ENCODE measurements at places on chromosomes 12 and 14.

- DNase-seq, result no peak
Measured at GRCh38 chr12:58372298-58372697, 430.9 kb downstream of the ATP23 start.

DNA sequence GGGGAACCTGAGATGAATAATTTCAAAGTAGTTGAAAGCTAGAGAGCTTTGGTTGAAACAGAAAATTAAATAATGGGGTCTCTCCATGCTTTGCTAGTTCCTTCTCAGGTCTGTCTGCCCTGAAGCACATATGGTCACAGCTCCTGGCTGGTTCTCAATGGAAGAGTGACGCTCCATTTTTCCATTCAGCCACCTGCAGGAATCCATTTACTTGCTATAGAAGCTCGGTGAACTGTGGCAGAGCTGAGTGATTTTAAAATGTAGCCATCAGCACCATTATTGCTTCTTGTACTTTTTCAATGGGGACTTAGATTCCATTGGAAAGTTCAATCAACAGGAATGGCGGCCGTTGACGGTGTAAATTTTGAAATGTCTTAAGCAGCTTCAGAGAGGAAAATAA is 525.2 kb downstream of the GLT1D1 start:
- DNase-seq, result no peak

GRCh38 chr12:32754111-32754510 is 1.6 kb downstream of the YARS2 start:
- DNase-seq, result no peak

DNA sequence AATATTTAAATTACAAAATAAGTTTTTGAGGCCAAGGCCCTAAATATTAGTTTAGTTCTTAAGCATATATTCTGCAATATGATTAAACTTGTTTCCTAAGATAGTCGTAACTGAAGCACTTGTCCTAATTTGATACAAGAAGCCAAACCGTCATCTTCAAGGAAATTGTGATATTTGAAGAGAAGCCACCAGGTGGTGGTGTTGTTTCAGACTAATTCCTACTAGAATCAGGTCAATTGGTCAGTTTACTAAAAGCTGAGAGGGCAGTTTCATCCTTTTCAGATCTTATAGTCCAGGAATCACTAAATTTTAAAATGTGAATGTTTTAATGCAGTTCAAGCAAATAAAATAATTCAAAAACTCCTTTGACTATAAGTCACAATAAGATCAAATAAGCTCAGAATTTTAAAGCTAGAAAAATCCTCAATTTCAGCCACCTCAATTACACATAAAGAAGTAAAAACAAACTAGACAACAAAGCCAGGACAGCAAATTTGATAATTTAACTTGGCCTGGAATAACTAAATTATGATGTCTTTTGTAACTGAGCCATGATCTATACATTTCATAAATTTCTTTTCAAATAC is 7.1 kb upstream of the ARL1 start:
- no peak for DNase-seq

DNA sequence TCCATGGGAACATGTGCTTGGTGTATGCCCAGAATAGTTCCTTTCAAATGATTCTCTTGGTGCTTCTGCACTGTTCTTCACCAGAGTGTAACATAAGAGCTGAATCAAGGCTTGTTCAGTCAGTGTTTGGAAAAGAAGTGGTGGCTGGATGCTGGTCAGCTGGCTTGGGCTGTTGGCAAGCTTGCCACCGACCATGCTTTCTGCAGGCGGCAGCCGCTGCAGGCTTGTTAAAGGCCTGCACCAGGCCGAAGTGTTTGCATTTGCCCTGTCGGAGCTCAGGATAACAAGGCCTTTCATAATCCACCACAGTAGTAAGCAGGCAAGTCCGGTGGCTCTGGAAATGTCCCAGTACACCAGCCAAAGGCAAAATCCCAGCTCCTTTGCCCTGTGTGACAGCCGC is 26.9 kb downstream of the DAAM1 start:
- no peak for DNase-seq

GRCh38 chr14:99687284-99688209 is 3.4 kb downstream of the CYP46A1 start:
- no peak for DNase-seq

GRCh38 chr14:74756326-74756725 is 6.8 kb upstream of the YLPM1 start:
- DNase-seq, result no peak

GRCh38 chr12:69501154-69501895 is 31.1 kb downstream of the FRS2 start:
- DNase-seq, result no peak

GRCh38 chr14:67358924-67359774 is 455 bp downstream of the ATP6V1D start:
- DNase-seq, result no peak

- DNase-seq, result peak; percentile 59
Measured at GRCh38 chr14:24673534-24674203, 39.7 kb upstream of the GZMB start.

DNA sequence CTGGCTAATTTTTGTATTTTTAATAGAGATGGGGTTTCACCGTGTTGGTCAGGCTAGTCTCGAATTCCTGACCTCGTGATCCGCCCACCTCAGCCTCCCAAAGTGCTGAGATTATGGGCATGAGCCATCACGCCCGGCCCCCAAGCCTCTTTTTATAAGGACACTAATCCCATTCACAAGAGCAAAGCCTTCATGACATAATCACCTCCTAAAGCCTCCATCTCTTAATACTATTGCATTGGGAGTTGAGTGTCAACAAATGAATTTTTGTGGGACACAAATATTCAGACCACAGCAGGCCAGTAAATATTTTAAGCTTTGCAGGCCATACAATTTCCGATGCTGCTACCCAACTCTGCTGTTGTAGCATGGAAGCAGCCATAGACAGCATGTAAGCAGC is 10.9 kb downstream of the RNF212B start:
- no peak for DNase-seq

GRCh38 chr12:106094304-106094703 is 44.5 kb downstream of the NUAK1 start:
- no peak for DNase-seq

- DNase-seq, result no peak
Measured at GRCh38 chr12:22366181-22366580, 31.7 kb upstream of the ST8SIA1 start.

- no peak for DNase-seq
Measured at GRCh38 chr14:64990296-64990695, 3.6 kb downstream of the FNTB start.

- DNase-seq, result no peak
Measured at GRCh38 chr12:85866986-85867776, 6.9 kb upstream of the NTS start.

DNA sequence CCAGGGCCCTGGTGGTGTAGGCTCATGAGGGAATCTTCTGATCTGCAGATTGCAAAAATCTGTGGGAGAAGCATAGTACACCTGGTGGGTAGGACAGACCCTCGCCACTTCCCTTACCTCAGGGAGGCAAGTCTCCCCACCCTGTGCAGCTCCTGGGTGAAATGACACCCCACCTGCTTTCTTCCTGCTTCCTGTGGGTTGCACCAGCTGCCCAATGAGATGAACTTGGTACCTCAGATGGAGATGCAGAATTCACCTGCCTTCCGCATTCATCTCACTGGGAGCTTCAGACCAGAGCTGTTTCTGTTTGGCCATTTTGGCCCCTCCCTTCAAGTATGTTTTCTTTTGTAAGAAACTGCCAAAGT is 4.7 kb downstream of the CLEC2D start:
- no peak for DNase-seq

DNA sequence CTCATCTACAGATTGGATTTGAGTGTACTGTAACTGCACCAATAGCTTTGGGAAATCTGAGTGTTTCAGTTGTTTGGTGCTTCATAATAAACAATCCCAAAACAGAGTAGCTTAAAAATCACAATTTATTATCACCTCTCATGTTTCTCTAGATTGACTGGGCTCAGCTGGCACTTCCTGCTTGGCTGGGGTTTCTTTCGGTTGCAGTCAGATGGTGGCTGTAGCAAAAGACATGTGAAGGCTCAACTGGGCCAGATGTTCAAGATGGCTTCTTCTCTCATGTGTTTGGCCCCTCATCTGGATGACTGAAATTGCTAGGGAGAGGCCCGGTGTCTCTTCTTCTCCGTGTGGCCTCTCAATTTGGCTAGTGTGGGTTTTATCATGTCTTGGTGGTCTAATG is 12.1 kb upstream of the BMP4 start:
- no peak for DNase-seq

DNA sequence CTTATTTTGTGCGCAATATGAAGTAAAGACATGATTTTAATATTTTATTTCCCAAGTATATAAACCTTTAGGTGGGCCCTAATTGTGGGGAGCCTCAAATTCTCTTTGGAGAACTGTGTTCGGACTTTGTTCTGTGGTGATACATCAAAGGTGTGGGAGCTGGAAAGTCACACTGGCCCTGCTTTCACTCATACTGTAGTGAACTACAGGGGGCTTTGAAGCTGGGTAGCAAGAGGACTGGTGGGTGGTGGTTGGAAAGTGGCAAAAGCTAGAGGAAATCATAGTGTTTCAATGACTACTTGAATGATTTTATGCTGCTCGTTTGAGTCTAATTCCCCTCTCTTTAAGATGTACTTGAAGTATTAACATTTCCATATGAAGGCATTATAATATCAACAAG is 13.2 kb downstream of the TTC6 start:
- DNase-seq, result no peak

DNA sequence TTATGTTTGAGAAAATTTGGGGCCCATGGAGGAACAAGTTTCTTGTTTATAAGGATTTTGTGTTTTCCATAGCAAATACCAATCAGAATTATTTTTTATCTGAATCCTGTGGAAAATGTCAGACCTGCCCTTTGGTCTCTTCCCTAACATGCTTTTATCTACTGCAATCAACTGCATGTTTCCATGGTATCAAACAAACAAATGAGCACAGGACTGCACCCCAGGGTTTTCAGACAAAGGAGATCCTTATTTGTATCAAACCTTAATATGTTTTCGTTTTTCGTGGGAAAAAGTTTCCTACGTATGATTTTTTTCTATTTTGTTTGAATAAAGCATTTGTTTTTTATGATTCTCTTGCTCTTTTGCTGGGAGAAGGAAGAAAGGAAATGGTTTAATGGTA is 91.1 kb downstream of the GPR135 start:
- no peak for DNase-seq

DNA sequence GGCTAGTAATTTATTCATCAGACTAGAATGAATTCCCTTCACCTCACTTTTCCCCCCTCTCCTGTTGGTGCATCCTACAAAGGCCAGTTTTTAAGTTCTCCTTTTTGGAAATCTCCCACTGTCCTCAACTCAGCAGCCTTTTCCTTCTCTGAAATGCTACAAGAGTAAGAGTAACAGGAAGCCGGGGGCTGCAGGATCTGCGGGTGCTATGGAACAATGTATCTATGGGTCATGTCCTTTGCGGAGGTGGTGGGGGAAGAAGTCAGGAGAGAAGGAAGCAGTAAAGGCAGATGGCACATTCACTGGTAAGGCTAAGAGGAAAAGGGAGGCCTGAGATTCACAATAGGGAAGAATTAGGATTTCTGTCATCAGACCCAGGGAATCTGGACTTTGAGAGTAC is 22.2 kb upstream of the TESC start:
- DNase-seq, result no peak

- DNase-seq, result no peak
Measured at GRCh38 chr12:6644257-6644596, 3.0 kb downstream of the ACRBP start.

DNA sequence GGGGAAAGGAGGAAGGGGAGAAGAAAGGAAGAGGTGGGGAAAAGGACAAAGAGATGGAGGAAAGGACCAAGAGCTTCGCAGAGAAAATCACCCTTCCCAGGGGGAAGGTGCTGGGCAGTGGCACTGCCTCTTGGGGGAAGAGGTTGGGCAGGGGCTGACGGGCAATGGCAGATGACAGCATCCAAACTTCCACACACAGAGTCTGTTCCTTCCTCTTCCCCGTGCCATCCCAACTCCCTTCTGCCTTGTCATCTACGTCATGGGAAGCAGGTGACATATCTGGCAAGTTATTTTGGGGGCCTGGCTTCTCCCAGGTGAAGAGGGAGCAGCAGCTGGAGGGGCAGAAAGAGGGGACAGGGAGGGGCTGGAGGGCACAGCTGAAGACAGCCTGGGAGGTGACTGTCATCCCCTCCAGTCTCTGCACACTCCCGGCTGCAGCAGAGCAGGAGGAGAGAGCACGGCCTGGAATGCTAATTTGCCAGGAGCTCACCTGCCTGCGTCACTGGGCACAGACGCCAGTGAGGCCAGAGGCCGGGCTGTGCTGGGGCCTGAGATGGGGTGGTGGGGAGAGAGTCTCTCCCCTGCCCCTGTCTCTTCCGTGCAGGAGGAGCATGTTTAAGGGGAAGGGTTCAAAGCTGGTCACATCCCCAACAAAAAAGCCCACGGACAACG is 43.9 kb upstream of the IQSEC3 start:
- no peak for DNase-seq

- no peak for DNase-seq
Measured at GRCh38 chr14:91910196-91910595, 37.3 kb downstream of the FBLN5 start.

DNA sequence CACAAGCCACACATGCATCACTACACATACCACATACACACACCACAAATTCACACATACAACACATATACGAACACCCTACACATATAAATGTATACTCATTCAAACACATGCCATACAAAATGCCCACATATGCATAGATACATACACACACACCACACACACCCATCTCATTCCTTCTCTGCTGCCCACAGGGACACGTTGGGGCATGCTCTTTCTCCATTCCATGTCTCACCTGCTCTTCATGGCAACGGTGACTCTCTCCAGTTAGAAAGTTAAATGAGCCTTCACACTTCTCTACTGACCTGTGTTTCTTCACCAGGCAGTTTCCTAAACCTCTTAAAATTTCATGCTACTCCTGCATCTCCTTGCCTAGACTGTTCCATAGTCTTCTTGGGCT is 1194.8 kb downstream of the BCL11B start:
- DNase-seq, result no peak

GRCh38 chr14:68244262-68244980 is 424.8 kb downstream of the RAD51B start:
- no peak for DNase-seq

- no peak for DNase-seq
Measured at GRCh38 chr12:110739488-110739887, 3.2 kb downstream of the PPP1CC start.

DNA sequence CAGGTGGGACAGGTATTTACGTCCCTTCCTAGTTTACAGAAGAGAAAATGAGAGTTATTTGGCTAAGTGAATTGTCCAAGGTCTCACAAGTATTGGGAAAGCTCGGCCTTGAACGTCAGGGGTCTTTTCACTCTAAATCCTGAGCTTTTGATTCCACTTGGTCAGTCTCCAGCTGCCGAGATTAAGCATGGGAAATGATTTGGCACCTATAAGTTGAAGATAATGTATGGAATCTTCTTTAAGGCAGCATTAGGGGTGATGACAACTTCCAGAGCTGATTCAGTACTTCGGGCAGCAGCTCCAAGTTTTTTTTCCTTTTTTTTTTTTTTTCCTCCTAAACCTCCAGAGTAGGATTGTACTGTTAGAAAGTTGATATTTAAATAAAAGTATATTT is 722 bp downstream of the FAM234B start:
- DNase-seq, result no peak

- DNase-seq, result no peak
Measured at GRCh38 chr14:105863296-105864108, 337.1 kb downstream of the TMEM121 start.

All from stimulated activated CD4-positive, alpha-beta T cell treated with anti-CD3 and anti-CD28 coated beads, Interleukin-4, amount 100 ng/mL, for 48 hours (primary cell).